ENCODE measurements at places on chromosomes 5 and 9. TPM values are rescaled to one million over a fixed set of nuclear protein-coding genes. Genes with fewer than 3 reads are reported as not detected.

The DAB2IP gene
- 12.6 TPM for total RNA-seq

The LRRC14B gene
- not detected for total RNA-seq

The GDA gene
- 1.2 TPM for total RNA-seq

The TRPM3 gene
- total RNA-seq, result not detected

The C5 gene
- 11.4 TPM for total RNA-seq

The ZNF483 gene
- total RNA-seq, result 0.39 TPM

The GADD45G gene
- 0.21 TPM for total RNA-seq

The TBC1D13 gene
- 20.9 TPM for total RNA-seq

The SH3GL2 gene
- total RNA-seq, result 0.05 TPM

The IARS1 gene
- 106 TPM for total RNA-seq

The PCDHB12 gene
- not detected for total RNA-seq

The KIF24 gene
- 3.3 TPM for total RNA-seq

The CACNA1B gene
- 0.02 TPM for total RNA-seq

The ENTREP1 gene
- total RNA-seq, result 0.70 TPM

The TMEM215 gene
- total RNA-seq, result not detected

The GFI1B gene
- total RNA-seq, result 0.10 TPM

The ACSL6 gene
- 0.22 TPM for total RNA-seq

The AK8 gene
- total RNA-seq, result 1.3 TPM

The ADGRD2 gene
- total RNA-seq, result not detected

The CARTPT gene
- not detected for total RNA-seq

The PSAT1 gene
- total RNA-seq, result 180 TPM

The KIF20A gene
- 39.4 TPM for total RNA-seq

The CCNO gene
- total RNA-seq, result 4.3 TPM

The NAIP gene
- 0.39 TPM for total RNA-seq

The TRPM6 gene
- total RNA-seq, result 2.5 TPM

The TAF1L gene
- not detected for total RNA-seq

The IDNK gene
- 7.6 TPM for total RNA-seq

The COMMD10 gene
- 33.3 TPM for total RNA-seq

The OR1L1 gene
- total RNA-seq, result not detected

The NPR3 gene
- 15.3 TPM for total RNA-seq

The PGM5 gene
- not detected for total RNA-seq

The CYLC2 gene
- not detected for total RNA-seq

The SMIM27 gene
- 10.7 TPM for total RNA-seq

The PDGFRB gene
- total RNA-seq, result 0.74 TPM

The MARCHF3 gene
- total RNA-seq, result 1.2 TPM

The RNF183 gene
- total RNA-seq, result not detected

The SLC4A9 gene
- total RNA-seq, result not detected

The MAN2A1 gene
- 13.6 TPM for total RNA-seq

The OR1N2 gene
- total RNA-seq, result not detected

The OLFM1 gene
- 9.9 TPM for total RNA-seq

The PTGES gene
- 149 TPM for total RNA-seq

The NUTM2G gene
- not detected for total RNA-seq

The CLIC3 gene
- total RNA-seq, result 2.3 TPM

The SGCD gene
- total RNA-seq, result 3.3 TPM

The NUTM2F gene
- total RNA-seq, result not detected

The EGFLAM gene
- total RNA-seq, result 0.37 TPM

The NUP188 gene
- total RNA-seq, result 38.4 TPM

The SPATA31E1 gene
- total RNA-seq, result not detected

The EIF4EBP3 gene
- 3.0 TPM for total RNA-seq

The PCDHB10 gene
- total RNA-seq, result 0.03 TPM
